Esophagus mucosa (tissue), 1 donor: ENCODE measurements at places on chromosomes 1 and 21. TPM values are rescaled to one million over a fixed set of nuclear protein-coding genes. Genes with fewer than 3 reads are reported as not detected.

Gene EDARADD
- 4.3 TPM for total RNA-seq

DNA sequence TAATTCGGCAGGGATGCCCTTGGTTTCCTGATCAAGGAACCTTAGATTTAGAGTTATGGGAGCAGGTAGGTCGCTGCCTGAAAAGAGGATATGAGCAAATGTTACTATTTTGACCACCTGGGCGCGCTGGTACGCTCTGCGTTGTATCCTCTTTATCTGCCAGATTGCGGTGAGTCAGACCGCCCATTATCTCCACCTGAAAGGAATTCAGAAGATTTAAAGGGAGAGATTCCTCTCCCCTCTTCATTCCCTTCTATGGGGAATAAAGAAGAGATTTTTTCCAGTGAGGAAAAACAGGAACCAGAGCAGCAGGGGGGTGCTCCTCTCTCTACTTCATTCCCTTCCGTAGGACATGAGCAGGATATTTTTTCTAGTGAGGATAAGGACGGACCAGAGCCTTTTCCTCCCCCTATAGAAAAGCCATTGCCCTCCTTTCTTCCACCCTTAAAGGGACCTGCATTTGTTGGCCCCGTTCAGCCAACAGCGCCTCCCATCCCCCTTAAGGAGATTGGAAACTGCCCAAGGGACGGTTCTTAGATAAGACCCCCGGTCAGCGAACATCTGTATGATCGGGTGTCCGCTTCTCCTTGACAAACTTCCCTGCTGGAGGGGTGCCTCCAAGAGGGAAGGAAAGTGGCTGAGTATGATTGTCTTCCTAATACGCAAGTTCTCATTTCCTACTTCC lies 34.1 kb downstream of the CLCA1 start:
- ATAC-seq, result peak; percentile 76

GRCh38 chr1:224205438-224205840 lies 22.4 kb downstream of the DEGS1 start:
- peak; percentile 46 for ATAC-seq

DNA sequence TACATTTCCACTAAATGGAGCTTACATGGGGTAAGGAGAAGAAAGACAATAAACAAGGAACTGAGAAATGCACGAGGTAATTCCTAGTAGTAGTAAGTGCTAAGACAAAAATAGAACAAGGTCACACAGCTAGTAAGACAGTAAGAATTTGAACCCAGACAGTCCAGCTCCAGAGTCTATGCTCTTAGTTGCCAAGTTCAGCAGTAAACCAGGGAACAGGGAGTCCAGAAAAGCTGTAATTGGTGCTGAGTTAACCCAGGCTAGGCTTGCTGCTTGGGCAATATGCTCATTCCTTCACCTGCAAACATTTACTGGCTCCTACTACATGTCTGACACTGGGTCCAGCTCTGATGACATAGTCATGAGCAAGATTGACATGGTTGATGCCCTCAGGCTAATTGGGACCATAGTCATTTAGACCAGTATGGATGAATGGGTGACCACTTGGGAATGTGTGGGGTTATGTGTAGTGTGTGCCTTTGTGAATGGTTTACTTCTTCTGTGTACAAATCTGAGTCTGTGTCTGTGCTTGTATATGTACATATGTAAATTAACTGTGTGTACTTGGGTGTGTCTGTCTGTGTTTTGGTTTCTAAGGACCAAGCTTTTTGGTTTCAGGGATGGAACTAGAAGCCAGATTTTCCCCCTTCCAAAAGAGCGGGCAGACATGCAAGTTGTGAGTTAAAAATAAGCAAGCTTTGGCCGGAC lies 2.0 kb downstream of the GPX7 start:
- ATAC-seq, result peak; percentile 11

DNA sequence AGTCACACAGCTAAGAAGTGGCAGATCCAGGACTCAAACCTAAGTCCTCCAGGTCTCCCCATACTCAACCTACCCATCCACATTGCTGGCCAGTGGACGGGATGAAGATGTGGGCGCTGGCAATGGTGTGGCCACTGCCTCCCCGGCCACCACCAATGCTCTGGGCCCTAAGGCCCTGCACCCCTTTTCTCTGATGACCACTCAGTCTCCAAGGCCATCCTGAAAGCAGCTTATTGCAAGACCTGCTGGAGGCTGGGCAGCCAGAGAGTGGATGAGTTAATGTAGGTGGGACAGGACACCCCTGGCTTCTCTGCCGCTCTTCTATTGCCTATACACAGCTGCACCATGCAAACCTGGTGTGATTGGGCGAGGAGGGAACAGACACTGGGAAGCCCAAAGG lies 178.7 kb downstream of the HIVEP3 start:
- ATAC-seq, result no peak

GRCh38 chr1:183051546-183051945 lies 28.3 kb downstream of the LAMC1 start:
- ATAC-seq, result no peak

DNA sequence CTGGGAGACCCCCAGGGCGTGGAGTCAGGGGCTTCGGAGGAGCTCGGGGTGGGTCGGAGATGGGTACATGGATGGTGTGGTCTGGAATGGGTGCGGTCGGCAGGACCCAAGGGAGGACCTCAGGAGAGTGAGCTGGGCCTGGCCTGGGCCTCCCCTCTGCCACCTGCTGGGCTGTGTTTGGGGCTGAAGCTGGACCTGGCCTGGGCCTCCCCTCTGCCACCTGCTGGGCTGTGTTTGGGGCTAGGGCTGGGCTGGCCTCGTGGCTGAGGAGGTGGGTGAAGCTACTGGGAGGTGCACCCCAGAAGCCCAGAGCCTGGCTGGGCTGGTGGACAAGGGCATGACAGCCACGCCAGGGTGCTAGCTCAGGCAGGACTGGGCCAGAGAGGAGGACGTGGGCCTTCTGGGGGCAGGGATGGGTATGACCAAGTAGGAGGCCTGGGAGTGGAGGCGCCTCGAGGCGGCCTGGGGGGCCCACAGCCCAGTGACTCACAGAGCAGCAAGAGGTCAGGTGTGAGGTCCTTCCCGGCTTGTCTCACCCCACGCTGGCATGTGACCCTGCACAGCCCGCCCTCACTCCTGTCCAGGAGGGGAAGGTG lies 14.5 kb downstream of the SAMD11 start:
- ATAC-seq, result peak; percentile 56

GRCh38 chr1:225685476-225686176 lies 32.7 kb upstream of the ENAH start:
- ATAC-seq, result no peak

Gene FCAMR
- total RNA-seq, result 0.08 TPM

Gene KRTAP21-2
- not detected for total RNA-seq

GRCh38 chr1:13965770-13966398 lies 265.9 kb downstream of the PRDM2 start:
- peak; percentile 73 for ATAC-seq

DNA sequence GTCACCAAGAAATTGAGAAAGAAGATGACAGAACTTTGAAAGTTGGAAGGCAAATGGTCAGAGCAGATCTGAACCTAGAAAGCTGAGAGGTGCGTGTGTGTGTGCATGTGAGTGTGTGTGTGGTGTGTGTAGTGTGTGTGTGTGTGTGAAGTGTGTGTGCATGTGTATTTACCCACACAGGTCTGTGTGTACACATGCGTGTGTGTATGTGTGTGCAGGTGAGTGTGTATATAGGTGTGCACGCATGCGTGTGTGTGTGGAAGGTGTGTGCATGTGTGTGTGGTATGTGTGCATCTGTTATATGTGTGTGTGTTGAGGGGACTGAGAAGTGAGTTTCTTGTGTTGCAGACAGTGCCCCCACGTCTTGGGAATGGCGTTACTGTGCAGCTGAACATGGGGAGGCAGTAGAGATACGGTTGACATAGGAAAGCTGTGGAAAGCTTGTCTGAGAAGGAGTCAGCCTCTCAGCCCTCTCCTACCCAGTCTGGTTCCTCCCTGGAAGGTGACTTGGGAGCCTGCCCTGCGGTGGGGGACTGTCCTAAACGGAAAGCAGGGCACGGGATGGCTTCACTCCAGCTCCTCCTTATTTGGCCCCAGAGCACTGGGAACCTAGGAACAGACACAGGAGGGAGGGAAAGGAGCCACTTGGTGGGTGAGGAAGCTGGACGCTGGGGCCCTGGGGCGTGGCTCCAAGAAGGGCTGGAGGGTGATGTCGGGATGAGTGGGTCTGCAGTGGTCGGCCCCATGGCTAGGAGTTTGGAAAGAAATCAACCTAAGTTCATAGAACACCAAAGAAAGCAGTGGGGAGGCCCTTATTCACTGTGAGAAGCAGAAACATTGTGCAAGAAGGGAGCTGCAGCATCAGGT lies 97.2 kb downstream of the PCBP3 start:
- ATAC-seq, result no peak

Gene PEAR1
- 1.6 TPM for total RNA-seq

- ATAC-seq, result no peak
Observed at GRCh38 chr1:88186911-88187310, 497.2 kb upstream of the PKN2 start.

- ATAC-seq, result no peak
Observed at GRCh38 chr21:34970167-34970500, 79.0 kb downstream of the RUNX1 start.

GRCh38 chr1:114671939-114672275 lies 2.1 kb upstream of the DENND2C start:
- ATAC-seq, result peak; percentile 21

Gene SMPDL3B
- 1.8 TPM for total RNA-seq

Gene CD1B
- not detected for total RNA-seq

DNA sequence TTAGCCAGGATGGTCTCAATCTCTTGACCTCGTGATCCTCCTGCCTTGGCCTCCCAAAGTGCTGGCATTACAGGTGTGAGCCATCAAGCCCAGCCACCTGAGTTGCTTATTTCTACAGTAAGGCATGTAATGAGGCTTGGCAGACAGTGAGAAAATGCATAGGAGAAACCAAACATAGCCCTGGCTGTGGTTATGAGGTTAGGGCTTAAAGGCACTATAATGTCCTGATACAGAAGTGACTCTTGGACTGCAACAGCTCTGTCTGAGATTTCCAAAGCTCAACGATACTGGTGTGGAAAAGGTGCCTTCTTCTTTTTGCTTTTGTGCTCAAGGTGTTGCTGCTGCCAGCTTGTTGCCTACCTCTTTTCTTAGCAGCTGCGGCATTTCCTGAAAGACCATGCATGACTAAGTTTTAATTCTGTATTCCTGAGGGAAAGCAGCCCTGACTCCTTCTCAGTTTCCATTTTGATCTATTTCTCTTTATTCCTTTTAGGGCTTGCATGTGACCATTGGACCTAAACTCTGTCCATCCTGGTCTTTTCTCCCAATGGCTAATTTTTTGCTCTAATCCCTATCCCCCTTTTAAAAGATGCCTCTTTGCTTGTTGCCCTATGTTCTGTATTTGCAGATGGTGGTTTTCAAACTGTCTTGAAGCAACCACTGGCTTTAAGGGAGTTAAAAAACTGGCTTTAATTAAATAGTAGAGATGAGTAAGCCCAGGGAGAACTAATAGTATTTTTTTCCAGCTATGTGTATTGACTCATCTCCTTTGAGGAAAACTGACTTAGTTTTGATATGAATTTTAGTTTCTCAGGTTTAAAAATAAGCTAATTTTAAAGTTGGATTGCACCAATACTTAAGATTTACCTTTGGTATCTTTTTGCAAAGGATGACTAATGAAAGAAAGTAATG lies 70.3 kb downstream of the KIF1B start:
- ATAC-seq, result no peak

DNA sequence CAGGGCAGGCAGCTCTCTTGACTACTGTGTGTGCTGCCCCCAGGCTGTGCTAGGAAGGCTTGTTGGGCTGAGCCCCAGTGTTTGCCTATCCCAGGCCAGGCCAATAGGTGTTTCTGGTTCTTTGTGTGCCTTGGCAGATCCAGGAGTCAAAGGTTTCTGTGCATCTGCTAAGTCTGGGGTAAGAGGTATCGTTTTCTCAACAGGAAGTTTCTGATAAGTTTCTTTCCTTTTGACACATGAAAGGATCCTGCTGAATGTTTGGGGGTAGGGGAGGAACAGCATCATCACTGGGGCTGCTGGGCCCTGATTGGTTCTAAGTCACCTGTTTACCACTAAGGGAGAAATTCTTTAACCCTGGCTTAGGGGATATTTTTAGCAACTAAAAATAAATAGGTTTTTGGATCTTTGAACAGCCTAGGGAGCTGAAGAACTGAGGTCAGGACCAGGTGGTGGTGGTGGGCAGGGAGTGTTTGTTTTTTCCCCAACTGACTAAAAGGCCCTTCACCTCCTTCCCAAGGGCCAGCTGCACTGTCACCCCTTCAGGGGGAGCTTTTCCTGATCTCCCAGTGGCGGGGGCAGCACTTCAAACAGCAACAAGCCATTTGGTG lies 85.1 kb downstream of the KCNN3 start:
- peak; percentile 60 for ATAC-seq

Gene HSD3B1
- total RNA-seq, result not detected

Gene MXRA8
- 2.0 TPM for total RNA-seq

Gene FCRL2
- total RNA-seq, result 0.56 TPM

- peak; percentile 16 for ATAC-seq
Observed at GRCh38 chr1:232951180-232951579, 769 bp downstream of the NTPCR start.

GRCh38 chr1:186498695-186499389 lies 37.9 kb upstream of the PDC start:
- ATAC-seq, result no peak

Gene CYP4B1
- total RNA-seq, result 13.5 TPM

DNA sequence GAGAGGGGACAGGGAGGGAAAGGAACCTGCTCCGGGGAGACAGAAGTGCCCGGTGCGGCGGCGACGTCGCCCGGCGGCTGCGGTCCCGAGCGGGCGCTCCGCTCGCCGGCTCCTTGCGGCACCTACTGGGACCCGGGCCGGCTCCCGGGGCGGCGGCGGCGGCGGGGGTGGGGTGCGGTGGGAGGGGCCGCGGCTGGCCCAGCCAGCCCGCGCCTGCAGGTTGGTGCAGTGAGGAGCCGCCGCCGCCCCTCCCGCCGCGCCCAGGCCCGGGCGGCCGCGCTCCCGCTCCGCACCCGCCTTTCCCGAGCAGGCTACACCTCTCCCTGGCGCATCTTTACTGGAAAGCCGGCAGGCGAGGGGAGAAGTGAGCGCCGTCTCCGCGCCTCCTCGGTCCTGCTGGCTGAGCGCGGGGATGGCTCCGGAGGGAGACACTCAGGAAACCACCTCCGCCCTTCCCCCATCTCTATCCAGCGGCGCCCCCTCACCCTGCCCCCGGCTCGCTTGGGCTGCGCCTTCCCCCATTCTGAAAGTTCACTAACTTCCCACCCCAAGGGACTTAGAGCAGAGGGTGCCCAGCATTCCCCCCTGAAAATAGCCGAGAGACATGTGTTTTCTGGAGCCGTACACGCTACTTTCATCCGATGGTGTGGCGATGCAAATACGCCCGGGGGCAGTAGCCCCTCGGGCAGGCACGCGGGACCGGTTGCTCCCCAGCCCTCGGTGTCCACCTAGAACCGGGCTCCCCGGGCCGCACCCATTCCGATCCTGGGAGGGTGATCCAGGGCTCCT lies at the start of gene PLD5:
TSS of gene PLD5 (minus strand) at position 127 of the 789 bp plus-strand sequence.
- peak; percentile 69 for ATAC-seq

Gene GCSAML
- not detected for total RNA-seq

Gene DMBX1
- not detected for total RNA-seq

Gene KISS1
- total RNA-seq, result not detected

Gene LRRC7
- total RNA-seq, result 0.08 TPM

Gene MROH9
- not detected for total RNA-seq

GRCh38 chr1:107294686-107295085 lies 153.8 kb downstream of the NTNG1 start:
- no peak for ATAC-seq
